ENCODE measurements at places on chromosomes 3 and 15.

GRCh38 chr3:5888851-5889250 lies 701.3 kb downstream of the EDEM1 start:
- DNase-seq, result no peak

DNA sequence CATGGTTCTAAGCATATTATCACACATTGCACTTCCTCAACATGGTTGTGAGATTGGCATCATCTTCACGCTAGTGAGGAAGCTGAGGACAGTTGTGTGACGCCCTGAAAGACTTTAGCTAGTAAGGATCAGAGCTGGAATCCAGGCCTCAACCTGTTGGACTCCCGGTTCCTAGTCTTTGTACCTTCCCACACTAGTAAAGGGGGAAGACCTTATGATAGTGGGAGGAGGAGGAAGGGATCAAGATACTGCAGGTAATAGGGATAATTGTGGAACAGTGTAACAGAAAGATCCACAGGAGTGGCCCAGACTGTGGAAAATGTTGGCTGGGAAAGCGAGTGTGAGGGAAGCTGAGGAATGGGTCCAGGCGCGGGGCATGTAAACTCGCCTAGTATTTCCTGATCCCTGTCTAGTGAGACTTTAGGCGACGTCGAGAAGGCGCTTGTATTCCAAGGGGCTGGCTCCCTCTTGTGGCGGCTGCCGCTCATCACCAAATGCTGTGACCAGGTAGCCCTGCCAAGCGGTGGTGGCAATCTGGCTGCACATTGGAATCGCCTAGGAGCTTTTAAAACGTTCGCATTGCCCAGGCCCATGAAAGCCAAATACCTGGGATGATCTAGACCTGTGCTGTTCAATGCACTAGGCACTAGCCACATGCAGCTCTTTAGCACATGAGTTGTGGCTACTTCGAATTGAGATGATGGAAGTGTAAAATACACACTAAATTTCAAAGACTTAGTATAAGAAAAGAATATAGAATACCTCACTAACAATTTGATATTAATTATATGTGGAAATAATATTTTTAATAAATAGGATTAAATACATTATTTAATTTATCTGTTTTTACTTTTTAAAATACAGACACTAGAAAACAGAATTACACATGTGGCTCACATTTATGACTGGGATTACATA lies 38.8 kb upstream of the CLDN18 start:
- peak; percentile 76 for DNase-seq

GRCh38 chr3:136161516-136161915 lies 34.6 kb downstream of the MSL2 start:
- no peak for DNase-seq

GRCh38 chr3:122356402-122356801 lies 26.6 kb downstream of the MIX23 start:
- no peak for DNase-seq

DNA sequence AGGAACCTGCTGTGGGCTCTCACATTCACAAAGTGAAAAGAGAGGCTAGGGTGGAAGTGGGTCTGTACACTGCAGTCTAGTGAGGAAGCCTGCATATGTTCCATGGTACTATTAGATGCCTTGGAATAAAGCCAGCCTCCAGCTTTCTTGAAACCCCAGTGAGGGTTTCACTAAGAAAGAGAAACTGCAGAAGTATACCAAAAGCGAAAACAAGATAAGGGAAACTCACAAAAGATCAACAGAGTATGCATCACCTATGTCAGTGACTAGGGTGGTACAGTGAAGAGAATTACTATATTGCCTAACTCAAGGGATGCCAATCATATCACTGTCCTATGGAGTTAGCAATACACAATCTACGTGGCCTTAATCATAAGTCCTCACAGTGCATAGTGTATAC lies 212.5 kb upstream of the GADL1 start:
- DNase-seq, result no peak

All from left cardiac atrium (tissue), 4 donors.